ENCODE measurements at places on chromosomes 5 and 9. TPM values are rescaled to one million over a fixed set of nuclear protein-coding genes. Genes with fewer than 3 reads are reported as not detected.

AKNA gene
- total RNA-seq = 9.9 TPM

KIAA1191 gene
- total RNA-seq = 33.7 TPM

SEMA5A gene
- 57.0 TPM for total RNA-seq

FPGS gene
- 61.5 TPM for total RNA-seq

C5orf24 gene
- 18.7 TPM for total RNA-seq

GABRA6 gene
- total RNA-seq = not detected

SYNPO gene
- total RNA-seq = 3.9 TPM

IL17B gene
- total RNA-seq = not detected

All from fibroblast of the aortic adventitia (primary cell).